ENCODE measurements at places on chromosomes 7 and 10.

DNA sequence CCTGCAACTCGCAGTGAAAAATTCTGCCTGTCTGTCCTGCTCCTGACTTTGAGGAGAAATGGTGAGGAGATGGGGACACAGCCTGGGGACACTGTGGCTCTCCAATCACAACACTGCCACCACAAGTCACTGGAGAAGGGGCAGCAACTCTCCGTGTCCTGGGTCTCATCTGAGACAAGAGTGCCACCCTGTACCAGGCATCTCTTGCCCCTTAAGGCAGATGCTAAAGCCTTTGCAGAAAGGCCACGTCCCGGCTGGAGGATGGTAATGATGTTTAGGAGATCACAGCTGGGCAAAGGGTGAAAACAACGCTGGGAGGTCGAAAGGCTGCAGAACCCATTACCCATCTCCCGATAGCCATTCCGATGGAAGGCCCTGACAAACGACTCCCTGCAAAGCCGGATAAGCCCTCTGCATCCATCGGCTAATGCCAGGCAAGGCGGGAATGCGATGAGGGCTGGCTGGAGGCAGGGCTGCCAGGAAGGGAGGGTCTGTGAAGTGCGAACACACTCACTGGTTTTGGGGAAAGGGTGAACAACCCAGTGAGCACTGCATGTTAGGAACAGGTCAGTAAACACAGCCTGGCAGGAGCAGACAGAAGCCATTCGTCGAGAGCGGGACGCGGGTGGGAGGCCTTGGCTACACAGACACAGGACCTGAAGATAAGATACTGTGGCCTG is 190.8 kb downstream of the ADARB2 start:
- no peak for DNase-seq

- peak; percentile 68 for DNase-seq
Observed at GRCh38 chr7:101153969-101154692, at the start of gene AP1S1. Gene AP1S1, plus strand, starts transcription at chr7:101154476. Its CDS starts 39 bp downstream, at chr7:101154515.

DNA sequence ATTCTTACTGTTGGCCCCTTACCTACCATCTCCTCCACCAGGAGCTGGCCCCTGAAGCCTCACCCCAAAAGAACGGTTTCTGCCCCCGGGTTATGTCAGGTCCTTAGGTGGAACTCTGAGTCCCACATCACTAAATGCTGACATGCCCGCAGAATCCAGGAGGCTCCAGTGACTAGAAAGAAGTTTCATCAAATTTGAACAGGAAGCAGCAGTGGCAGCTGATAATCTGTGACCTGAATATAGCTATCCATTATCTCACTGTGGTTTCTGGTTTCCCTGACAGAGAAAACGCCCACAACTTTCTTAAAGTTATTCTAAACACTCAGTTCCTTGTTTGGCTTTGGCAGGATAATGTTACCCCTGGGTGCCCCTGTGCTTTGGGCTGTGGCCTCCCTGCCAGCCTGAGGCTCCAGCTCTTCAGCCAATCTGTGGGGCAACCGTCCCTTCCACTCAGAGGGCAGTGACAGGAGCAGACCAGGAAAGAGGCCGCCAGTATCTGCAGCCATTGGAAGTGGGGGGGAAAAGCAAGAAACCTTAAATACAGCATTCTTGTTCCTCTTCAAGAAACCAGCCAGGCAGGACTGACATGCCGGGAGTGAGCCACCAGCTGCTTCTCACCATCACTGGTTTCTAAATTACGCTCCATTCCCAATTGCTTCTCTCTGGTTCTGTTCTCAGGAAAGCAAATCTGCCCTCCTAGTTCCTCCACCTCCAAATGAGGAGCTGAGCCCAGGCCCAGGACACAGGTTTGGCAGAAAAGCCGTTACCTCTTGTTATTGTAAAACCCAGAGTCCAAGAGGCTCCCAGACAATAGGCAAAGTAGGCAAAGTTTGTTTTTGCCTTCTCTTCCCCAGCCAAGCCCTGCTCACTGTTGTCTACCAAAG is 41.2 kb upstream of the VCL start:
- DNase-seq: no peak

DNA sequence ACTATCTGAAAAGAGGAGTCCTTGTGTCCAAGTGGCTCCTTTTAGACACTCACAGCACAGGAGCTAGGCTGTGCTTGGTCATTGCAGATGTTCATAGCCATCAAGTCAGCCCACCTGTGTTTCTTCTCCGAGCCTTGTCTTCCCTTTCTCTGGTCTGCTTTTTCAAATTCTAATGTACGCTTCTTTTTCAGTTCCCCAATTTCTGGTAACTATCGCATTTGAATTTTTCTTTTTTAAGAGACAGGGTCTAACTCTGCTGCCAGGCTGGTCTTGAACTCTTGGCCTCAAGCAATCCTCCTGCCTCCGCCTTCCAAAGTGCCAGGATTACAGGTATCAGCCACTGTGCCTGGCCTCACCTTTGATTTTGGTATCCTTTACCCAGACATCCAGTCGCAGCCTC is 18.9 kb downstream of the APBB1IP start:
- no peak for DNase-seq

GRCh38 chr7:157265051-157265450 is 71.8 kb upstream of the DNAJB6 start:
- no peak for DNase-seq

GRCh38 chr10:46528675-46529615 is 27.5 kb downstream of the GPRIN2 start:
- DNase-seq: no peak

GRCh38 chr10:10364902-10365301 is 652.8 kb upstream of the CELF2 start:
- no peak for DNase-seq

GRCh38 chr7:145156834-145157233 is 321.0 kb upstream of the TPK1 start:
- no peak for DNase-seq

DNA sequence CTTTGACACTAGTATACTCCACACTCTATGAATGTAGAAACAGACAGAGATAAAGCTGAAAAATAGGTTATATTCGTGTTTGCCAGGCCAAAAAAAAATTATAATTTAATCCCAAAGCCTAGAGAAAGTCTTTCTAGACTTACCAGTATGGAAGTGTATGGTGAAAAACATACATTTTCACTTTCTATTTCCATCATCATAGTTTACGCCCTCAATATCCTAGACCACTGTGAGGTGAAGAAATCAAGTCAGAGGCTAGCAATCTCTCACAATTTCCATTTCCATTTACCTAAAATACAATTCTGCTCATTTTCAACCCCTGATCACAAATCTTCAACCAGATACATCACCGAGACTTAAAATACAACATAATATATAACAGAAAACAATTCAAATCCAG is 16.2 kb downstream of the GPR22 start:
- no peak for DNase-seq

DNA sequence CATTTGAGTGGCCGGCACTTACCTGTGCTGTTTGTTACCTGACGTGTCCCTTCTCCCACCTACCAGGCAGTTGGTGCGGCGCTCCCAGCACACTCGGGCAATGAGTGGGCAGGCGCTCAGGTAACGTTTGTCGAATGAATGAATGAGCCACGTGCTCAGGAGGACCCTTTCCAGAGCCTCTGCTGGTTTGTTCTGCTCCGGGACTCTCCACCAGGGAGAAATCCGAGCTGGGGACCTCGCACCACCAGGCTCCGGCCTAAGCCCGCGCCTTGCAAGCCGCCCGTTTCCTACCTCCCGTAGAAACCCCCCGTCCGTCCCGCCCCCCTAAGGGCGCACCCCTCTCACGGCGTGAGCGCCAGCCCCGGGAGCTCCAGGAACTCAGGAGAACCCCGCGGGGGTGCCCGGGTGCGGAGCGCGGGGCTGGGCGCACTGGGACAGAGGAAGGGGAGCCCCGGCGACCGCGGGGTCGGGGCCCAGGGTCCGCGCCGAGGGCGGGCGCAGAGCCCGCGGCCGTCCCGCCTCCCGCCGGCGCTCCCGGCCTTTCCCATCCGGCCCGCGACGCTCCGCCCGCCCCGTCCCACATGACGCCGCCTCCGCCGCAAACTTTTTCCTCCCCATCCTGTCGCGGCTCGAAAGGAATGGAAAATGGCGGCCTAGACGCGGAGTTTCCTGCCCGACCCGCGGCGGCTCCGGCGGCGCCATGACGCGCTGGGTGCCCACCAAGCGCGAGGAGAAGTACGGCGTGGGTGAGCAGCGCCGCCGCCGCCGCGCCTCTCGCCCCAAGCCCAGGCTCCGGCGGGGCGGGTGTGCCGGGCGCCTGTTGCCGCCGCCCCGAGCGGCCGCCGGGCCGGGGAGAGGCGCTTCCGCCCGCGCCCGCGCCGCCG is at the start of gene DOCK1:
DOCK1 (plus strand) TSS at position 611 of the 884 bp plus-strand sequence; CDS start at position 701, 90 bp downstream.
- no peak for DNase-seq

GRCh38 chr10:115084277-115084850 is 8.8 kb upstream of the ATRNL1 start:
- DNase-seq: no peak

DNA sequence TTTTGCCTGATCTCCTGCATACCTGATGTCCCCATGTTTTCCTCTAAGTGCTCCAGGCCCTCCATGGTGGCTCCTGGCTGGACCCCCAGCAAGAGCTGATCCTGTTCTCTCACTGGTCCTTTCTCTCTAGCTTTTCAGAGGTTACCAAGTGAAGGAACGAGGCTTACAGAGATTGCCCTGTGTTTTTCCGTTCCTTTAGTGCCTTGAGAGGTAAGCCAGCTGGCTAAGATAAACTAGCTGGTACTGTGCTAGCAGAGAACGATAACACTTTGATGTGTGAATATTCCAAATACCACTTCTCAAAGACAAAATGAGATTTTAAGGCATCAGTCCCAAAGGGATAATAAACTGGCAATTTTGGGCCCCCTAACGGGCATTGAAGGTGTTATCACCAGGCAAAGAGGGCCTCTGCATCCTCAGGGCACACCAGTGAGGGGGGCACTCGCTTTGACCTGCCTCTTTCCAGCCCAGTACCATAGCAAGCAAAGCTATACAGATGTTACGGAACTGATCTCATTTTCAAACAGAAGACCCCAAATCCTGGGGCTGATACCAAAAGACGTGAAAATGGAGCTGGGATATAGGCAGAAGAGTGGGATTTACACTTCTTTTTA is 8.4 kb upstream of the CCNY start:
- DNase-seq: no peak

DNA sequence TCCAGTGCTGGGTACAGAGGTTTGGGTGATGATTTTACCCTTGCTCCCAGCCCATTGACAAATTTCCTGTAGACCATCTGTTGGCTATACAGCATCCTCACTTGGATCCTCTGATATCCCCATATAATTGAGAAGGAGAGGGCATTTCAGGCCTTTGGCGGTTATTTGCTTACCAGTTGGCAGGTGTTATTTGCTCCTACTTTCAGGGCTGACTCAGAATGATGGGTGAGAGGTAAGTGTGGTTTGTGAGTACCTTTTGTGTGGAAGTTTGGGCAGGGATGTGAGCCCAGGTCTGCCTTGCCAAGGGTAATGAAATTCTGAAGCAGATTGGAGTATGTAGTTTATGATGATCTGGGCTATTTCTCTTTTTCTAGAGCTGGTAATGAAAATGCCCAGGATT is 93.6 kb downstream of the LRMDA start:
- DNase-seq: no peak

GRCh38 chr7:142608630-142609428 is 140.4 kb upstream of the PRSS1 start:
- no peak for DNase-seq

DNA sequence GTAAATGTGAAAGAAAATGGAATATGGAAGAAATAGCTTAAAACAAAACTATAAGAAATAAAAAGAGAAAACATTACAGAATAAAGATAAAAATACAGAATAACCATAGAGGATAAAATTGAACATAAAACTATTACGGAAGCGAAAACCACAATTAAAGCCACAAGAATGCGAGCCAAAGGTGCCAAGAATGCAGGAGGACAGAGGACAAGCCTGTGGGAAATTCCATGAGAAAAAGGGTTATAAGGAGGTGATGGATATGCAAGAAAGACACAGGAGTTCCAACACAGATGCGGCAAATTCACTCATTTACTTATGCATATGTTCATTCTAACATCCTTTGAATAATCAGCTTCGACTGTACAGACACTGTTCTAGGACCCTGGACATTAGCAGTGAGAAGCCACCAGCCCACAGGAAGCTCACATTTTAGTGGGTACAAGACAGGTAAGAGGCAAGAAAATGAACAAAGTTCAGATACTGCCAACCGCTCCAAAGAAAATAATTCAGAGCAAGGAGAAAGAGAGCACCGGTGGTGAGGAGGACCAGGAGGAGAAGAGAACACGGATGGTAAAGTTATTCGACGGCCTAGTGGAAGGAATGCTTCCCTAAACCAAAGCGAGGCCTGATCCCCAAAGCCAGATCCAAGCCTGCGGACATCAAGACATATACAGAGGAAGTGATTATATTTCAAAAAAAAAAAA is 213.7 kb upstream of the MGMT start:
- no peak for DNase-seq

GRCh38 chr10:119219871-119220270 is 12.5 kb downstream of the GRK5 start:
- no peak for DNase-seq

DNA sequence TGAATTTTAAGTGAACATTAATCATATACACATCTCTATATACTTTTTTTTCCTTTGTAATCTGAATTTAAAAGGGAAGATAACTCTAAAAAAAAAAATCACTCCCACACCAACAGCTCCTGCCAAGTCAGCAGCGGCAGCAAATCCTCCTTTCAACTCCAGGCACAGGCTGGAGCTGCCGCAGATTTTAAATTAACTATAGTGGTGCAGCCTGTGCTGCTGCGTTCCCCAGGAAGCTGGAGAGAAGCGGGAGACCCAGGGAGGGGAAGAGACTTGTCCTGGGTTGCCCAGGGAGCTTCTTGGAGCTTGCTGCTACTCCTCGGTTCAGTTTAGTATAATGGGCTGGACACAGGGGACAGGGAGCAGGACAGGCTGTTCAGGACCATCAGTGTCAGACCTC is 32.6 kb upstream of the HSPB1 start:
- DNase-seq: no peak

GRCh38 chr7:18276380-18276779 is 219.2 kb upstream of the HDAC9 start:
- DNase-seq: no peak

- DNase-seq: no peak
Observed at GRCh38 chr10:78911533-78912340, 157.0 kb upstream of the ZMIZ1 start.

- no peak for DNase-seq
Observed at GRCh38 chr10:75356484-75356883, 45.1 kb downstream of the ZNF503 start.

DNA sequence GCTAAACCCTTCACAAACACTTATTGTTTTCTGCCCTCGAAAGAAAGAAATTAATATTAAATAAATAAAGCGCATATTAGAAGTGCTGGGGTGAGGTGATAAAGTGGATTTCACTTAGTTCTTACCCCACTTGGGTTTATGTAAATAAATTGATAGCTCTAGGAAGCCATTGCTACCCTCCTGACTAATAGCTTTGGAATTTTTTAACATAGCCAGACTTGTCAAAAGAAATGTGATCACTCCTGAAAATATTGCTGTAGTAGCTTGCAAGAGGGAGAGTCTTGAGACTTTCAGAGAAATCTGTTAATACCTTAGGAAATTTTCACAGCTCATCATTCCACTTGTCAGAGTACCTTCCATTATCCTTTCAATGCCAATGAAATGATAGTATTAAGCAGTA is 7.6 kb downstream of the ARL5B start:
- no peak for DNase-seq

- no peak for DNase-seq
Observed at GRCh38 chr7:54330216-54330800, 211.9 kb upstream of the VSTM2A start.

All from activated naive CD4-positive, alpha-beta T cell (primary cell).